ENCODE measurements at places on chromosomes 1 and 21. TPM values are rescaled to one million over a fixed set of nuclear protein-coding genes. Genes with fewer than 3 reads are reported as not detected.

DNA sequence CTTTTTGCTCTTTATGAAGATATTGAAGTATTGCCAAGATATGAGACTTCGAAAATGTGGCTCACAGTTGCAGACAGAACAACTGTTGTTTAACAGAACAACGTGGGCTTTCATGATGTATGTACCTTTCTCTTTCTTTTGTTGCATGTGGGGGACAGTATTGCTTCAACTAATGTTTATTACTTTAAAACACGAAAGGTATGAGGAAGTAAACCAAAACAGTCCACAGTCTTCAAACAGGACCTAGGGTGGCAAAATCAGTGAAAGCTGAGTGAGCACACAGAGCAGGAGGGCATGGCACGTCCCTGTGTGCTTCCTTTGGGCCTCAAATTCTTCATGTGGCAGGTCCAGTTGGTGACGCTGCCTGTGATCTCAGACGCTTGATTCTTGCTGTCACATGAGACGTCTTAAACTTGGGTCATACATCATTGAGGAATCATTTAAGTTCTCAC is 7.8 kb upstream of the CHAF1B start:
- no peak overlapping the region for H3K4me3 ChIP-seq
- H3K27me3 ChIP-seq, result no peaks in the 10 kb centered on the region
- DNase-seq, result no peak
- no peak overlapping the region for H3K27ac ChIP-seq

Gene PEAR1
- total RNA-seq, result not detected

Gene MYOM3
- not detected for total RNA-seq

GRCh38 chr1:164311377-164311776 is 247.6 kb upstream of the PBX1 start:
- no peaks in the 10 kb centered on the region for H3K4me1 ChIP-seq
- no peaks in the 10 kb centered on the region for H3K36me3 ChIP-seq
- no peak overlapping the region for H3K4me3 ChIP-seq
- no peaks in the 10 kb centered on the region for H3K27me3 ChIP-seq
- no peak for DNase-seq
- H3K27ac ChIP-seq, result no peak overlapping the region

- DNase-seq, result no peak
- no peak overlapping the region for H3K4me3 ChIP-seq
- peak overlapping the region; percentile 14 for H3K27ac ChIP-seq
- H3K36me3 ChIP-seq, result peaks cover 51% of the 10 kb centered on the region
These were observed 12.2 kb downstream of the AKIRIN1 start for GRCh38 chr1:39003281-39003680.

GRCh38 chr1:152756872-152757271 is 953 bp upstream of the KPRP start:
- H3K4me1 ChIP-seq, result no peaks in the 10 kb centered on the region
- H3K27ac ChIP-seq, result no peak overlapping the region
- H3K36me3 ChIP-seq, result no peaks in the 10 kb centered on the region
- H3K4me3 ChIP-seq, result no peak overlapping the region
- peaks cover 43% of the 10 kb centered on the region for H3K27me3 ChIP-seq

Gene AGL
- 16.2 TPM for total RNA-seq

DNA sequence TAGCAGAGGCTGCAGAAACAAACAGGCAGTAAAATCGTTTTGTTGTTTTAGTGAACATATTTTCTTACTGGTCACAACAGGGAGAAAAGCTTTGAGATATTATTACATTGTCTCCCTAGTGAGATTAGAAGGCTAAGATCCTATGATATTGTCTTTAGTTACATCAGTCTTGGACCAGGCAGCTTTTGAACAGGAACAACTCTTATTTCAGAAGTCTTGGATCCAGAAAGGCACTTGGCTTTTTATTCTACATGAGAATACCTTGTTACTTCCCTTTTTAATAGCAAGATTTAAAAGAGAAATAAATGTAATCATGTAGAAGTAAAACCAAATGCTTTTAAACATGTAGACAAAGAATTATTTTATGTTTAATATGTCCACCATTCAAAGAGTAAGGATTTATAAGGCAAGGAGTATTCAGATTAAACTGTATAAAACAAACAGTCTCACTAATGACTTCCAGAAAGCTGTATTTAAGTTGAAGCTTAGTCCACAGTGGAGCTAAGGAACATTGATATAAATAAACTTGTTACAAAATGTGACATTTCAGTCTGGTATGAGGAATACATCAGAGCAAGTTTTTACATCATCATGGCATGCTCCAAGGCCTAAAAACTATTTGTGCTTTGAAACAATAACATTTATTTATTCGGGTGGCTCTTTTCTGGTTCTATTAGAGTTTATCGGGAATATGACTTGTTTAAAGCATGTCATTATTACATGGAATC is 72.2 kb downstream of the PHTF1 start:
- H3K36me3 ChIP-seq, result peaks cover 6% of the 10 kb centered on the region
- peaks cover 3% of the 10 kb centered on the region for H3K4me1 ChIP-seq
- no peak overlapping the region for H3K27ac ChIP-seq
- no peaks in the 10 kb centered on the region for H3K27me3 ChIP-seq
- no peak for DNase-seq

GRCh38 chr1:178864326-178864725 is 6.6 kb downstream of the ANGPTL1 start:
- H3K4me3 ChIP-seq, result no peak overlapping the region
- H3K4me1 ChIP-seq, result peaks cover 6% of the 10 kb centered on the region
- H3K27me3 ChIP-seq, result no peaks in the 10 kb centered on the region
- no peak for DNase-seq

- DNase-seq, result no peak
- H3K27me3 ChIP-seq, result no peaks in the 10 kb centered on the region
- H3K27ac ChIP-seq, result no peak overlapping the region
- no peaks in the 10 kb centered on the region for H3K36me3 ChIP-seq
- no peaks in the 10 kb centered on the region for H3K4me1 ChIP-seq
These were observed 657.6 kb upstream of the CXADR start for GRCh38 chr21:16855164-16855667.

Gene SPRR1B
- total RNA-seq, result not detected

Gene CSF3R
- total RNA-seq, result 0.06 TPM

Gene TTC34
- total RNA-seq, result 0.58 TPM

DNA sequence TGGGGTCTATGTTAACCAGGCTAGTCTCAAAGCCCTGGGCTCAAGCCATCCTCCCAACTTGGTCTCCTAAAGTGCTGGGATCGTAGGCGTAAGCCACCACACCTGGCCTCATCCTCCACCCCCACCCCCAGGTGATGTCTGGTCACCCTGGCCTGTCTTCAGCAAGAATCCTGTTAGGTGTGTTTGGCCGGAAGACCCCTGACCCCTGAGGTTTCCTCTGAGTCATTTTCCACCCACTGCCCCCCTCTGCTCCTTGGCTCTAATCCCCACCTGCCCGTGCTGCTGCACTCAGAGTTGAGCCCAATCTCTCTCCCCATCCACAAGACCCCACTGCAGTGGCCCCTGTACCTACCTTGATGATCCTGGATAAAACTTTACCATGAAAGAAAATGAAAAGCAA is 25.2 kb downstream of the SLC66A1 start:
- DNase-seq, result no peak
- peak overlapping the region; percentile 50 for H3K27ac ChIP-seq
- H3K4me3 ChIP-seq, result no peak overlapping the region

GRCh38 chr1:90768098-90768497 is 51.0 kb upstream of the BARHL2 start:
- no peak overlapping the region for H3K4me3 ChIP-seq
- no peak for DNase-seq
- peaks cover 47% of the 10 kb centered on the region for H3K27me3 ChIP-seq
- peaks cover 4% of the 10 kb centered on the region for H3K4me1 ChIP-seq
- no peaks in the 10 kb centered on the region for H3K36me3 ChIP-seq
- H3K27ac ChIP-seq, result no peak overlapping the region

DNA sequence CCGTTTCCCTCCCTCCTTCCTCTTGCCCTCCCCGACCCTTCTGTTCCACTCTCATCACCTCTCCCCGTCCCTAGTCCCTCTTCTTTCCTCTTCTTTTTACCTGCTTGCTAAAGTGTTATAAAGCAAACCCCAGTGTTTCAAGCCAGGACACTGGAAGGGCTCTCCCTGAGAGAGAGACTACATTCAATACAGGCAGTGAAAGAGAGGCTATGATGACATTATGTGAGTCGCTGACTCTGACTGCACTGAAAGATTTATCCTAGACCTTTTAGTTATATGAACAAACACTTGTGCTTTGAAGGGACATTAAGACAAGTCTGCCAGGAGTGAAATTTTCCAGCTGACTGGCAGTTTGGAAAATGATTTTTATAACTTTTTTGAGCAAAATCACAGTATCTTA is 155.7 kb downstream of the S1PR1 start:
- peaks cover 3% of the 10 kb centered on the region for H3K36me3 ChIP-seq
- DNase-seq, result no peak
- H3K4me1 ChIP-seq, result peaks cover 5% of the 10 kb centered on the region
- peaks cover 5% of the 10 kb centered on the region for H3K27me3 ChIP-seq
- H3K27ac ChIP-seq, result no peak overlapping the region
- H3K4me3 ChIP-seq, result no peak overlapping the region

Gene CACNA1S
- not detected for total RNA-seq

DNA sequence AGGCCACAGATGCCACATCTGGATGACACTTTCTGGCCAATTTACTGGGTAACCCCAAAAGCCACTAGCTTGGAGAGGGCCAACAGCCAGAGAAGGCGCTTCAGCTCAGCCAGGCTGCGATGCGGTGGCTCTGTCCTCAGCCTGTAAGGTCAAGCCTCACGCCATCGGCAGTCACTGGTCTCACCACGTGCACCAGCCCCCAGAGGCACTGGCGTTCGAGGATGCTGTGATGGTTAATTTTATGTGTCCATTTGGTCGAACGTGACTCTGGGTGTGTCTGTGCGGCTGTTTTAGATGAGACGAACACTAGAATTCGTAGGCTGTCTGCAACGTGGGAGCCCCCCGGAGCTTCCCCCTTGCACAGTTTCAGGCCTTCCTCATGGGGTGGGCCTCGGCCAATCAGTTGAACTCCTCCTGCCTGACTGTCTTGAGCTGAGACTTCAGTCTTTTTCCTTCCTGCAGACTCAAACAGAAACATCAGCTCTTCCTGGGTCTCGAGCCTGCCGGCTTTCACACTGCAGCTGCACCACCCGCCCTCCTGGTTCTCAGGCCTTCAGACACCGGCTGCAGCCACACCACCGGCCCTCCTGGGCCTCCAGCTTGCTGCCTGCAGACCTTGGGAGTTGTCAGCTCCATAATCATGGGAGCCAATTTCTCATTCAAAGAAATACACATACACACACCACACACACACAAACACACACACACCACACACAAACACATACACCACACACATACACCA is 41.6 kb upstream of the SLC45A1 start:
- H3K27me3 ChIP-seq, result peaks cover 6% of the 10 kb centered on the region
- H3K36me3 ChIP-seq, result no peaks in the 10 kb centered on the region
- H3K4me1 ChIP-seq, result no peaks in the 10 kb centered on the region
- H3K4me3 ChIP-seq, result no peak overlapping the region

DNA sequence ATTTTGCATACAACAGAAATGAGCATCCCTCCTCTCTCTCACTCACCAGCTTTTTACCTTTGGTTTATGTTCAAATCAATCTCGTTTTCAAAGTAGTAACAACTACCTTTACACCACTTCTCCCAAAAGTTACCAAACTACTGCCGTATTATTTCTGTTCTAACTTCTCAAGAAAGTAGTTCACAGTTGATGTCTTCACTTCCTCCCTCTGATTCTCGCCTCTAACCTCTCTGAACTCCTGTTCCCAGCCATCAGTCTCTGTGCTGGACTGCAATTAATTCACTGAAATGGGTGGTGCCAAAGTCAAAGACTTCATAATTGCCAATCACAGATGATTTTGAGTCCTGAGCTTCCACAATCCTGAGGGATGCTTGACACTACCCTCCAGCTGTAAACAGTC is 54.0 kb downstream of the ZNF281 start:
- no peaks in the 10 kb centered on the region for H3K27me3 ChIP-seq
- peaks cover 29% of the 10 kb centered on the region for H3K4me1 ChIP-seq
- DNase-seq, result no peak
- no peaks in the 10 kb centered on the region for H3K36me3 ChIP-seq
- no peak overlapping the region for H3K4me3 ChIP-seq

Gene ALPL
- total RNA-seq, result not detected

- H3K27me3 ChIP-seq, result no peaks in the 10 kb centered on the region
- H3K4me3 ChIP-seq, result peak overlapping the region; percentile 57
- peaks cover 91% of the 10 kb centered on the region for H3K4me1 ChIP-seq
- H3K36me3 ChIP-seq, result peaks cover 78% of the 10 kb centered on the region
- peak overlapping the region; percentile 92 for H3K27ac ChIP-seq
- DNase-seq, result no peak
These were observed 32.1 kb downstream of the CD247 start for GRCh38 chr1:167486090-167486824.

DNA sequence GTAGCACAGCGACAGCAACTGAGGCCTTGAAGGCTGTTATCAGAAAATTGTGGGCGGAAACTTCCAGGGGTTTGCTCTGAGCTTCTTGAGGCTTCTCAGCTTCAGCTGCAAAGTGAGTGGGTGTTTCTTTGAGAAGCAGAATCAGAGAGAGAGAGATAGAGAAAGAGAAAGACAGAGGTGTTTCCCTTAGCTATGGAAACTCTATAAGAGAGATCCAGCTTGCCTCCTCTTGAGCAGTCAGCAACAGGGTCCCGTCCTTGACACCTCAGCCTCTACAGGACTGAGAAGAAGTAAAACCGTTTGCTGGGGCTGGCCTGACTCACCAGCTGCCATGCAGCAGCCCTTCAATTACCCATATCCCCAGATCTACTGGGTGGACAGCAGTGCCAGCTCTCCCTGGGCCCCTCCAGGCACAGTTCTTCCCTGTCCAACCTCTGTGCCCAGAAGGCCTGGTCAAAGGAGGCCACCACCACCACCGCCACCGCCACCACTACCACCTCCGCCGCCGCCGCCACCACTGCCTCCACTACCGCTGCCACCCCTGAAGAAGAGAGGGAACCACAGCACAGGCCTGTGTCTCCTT is at the start of gene FASLG:
Gene FASLG (plus strand): TSS at position 233 of the 583 bp plus-strand sequence. CDS start 99 bp downstream, at position 332.
- peak; percentile 70 for DNase-seq
- peaks cover 31% of the 10 kb centered on the region for H3K36me3 ChIP-seq
- peak within 1 kb of the TSS; percentile 84 for H3K4me3 ChIP-seq
- peak within 1 kb of the TSS; percentile 89 for H3K27ac ChIP-seq
- H3K27me3 ChIP-seq, result peaks cover 32% of the 10 kb centered on the region

GRCh38 chr1:204278251-204278650 is 64.5 kb upstream of the GOLT1A start:
- H3K27me3 ChIP-seq, result no peaks in the 10 kb centered on the region
- H3K27ac ChIP-seq, result no peak overlapping the region
- no peaks in the 10 kb centered on the region for H3K36me3 ChIP-seq
- no peak for DNase-seq

Gene OR2T2
- total RNA-seq, result not detected

Gene SHISA4
- not detected for total RNA-seq

DNA sequence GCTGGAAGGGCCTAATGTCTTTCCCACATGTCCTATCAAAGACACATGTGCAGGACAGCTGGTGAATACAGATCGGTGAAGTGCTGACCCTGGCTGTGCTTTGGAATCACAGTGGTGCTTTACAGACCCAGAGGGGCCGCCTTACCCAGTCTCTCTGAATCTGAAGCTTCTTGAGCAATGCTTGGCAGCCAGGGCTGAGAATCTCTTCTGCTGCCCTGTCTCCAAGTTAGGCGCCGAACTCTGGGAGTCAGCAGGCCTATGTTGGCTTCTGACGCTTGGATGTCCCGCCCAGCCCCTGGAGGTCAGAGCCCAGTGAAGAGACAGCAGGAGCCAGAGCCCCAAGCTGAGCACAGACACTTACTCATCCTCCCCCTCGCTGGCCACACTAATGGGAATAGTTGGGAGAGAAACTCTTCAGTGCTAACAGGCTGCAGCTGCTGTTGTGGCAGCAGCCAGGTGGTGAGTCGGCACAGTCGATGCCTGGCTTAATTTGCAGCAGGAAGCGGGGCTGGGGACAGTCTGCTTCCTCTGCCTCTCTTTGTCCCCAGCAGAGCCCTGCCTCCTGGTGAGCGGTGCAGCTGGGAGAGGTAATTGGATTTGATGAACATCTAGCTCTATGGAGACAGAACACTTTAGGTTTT is 68.1 kb downstream of the URB2 start:
- H3K4me1 ChIP-seq, result peaks cover 16% of the 10 kb centered on the region
- H3K36me3 ChIP-seq, result no peaks in the 10 kb centered on the region
- DNase-seq, result no peak
- H3K27me3 ChIP-seq, result no peaks in the 10 kb centered on the region
- no peak overlapping the region for H3K4me3 ChIP-seq
- no peak overlapping the region for H3K27ac ChIP-seq

Data from activated naive CD8-positive, alpha-beta T cell treated with anti-CD3 and anti-CD28 coated beads for 36 hours (primary cell).